Dermis lymphatic vessel endothelial cell (primary cell): ENCODE measurements at places on chromosomes 5 and 9. TPM values are rescaled to one million over a fixed set of nuclear protein-coding genes. Genes with fewer than 3 reads are reported as not detected.

CDKN2B gene
- total RNA-seq: 5.7 and 10.3 TPM in 2 replicates

FOXD4 gene
- total RNA-seq: 0.11 and 0.17 TPM in 2 replicates

HRH2 gene
- total RNA-seq: not detected in 2 replicates

INSL4 gene
- not detected in 2 replicates for total RNA-seq

CD274 gene
- total RNA-seq: 3.7 and 6.9 TPM in 2 replicates

MED10 gene
- 10.4 and 13.8 TPM in 2 replicates for total RNA-seq

IFNK gene
- not detected in 2 replicates for total RNA-seq

ADRA1B gene
- 0.11 TPM in 1 of 2 replicates, not detected in the other for total RNA-seq

BSPRY gene
- total RNA-seq: not detected in 2 replicates

CCL28 gene
- total RNA-seq: 1.3 and 2.4 TPM in 2 replicates

EQTN gene
- total RNA-seq: 0.09 and 0.22 TPM in 2 replicates

SLC46A2 gene
- total RNA-seq: not detected in 2 replicates

FBP2 gene
- not detected in 2 replicates for total RNA-seq

TOR1A gene
- total RNA-seq: 23.1 and 25.4 TPM in 2 replicates

ZFP37 gene
- 0.65 and 1.4 TPM in 2 replicates for total RNA-seq

QRFP gene
- total RNA-seq: not detected in 2 replicates

MLLT3 gene
- 4.1 and 10.6 TPM in 2 replicates for total RNA-seq

FOXD1 gene
- 0.09 and 0.11 TPM in 2 replicates for total RNA-seq

KLF4 gene
- total RNA-seq: 4.6 and 20.0 TPM in 2 replicates

DOK3 gene
- 1.4 and 2.1 TPM in 2 replicates for total RNA-seq

DPM2 gene
- 10.7 and 14.7 TPM in 2 replicates for total RNA-seq

KLF9 gene
- total RNA-seq: 23.5 and 30.6 TPM in 2 replicates
